ENCODE measurements at places on chromosomes 6 and 20.

- peak; percentile 69 for DNase-seq
Measured at GRCh38 chr6:138161338-138162110, at the start of gene ARFGEF3. ARFGEF3 (plus strand) TSS chr6:138161939; CDS start chr6:138162087, 148 bp downstream.

DNA sequence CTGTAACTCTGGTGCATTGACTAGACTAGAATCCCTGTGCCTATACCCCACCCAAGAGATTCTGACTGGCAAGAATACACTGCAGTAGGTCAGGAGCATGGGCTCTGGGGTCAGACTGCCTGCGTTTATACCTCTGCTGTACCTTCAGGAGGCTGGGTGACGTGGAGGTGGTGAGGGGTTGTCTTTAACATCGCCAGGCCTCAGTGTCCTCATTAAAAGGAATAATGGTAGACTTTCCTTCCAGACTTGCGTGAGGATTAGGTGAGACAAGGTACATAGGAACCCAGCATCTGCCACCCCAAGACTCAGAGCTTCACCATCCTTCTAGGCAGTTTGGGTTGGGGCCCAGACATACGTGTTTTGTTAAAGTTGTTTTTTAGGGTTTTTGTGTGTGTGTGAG is 44.3 kb downstream of the TM9SF4 start:
- DNase-seq: no peak

GRCh38 chr6:37994223-37994622 is 174.7 kb downstream of the ZFAND3 start:
- DNase-seq: no peak

GRCh38 chr6:85130743-85131142 is 319.1 kb upstream of the NT5E start:
- no peak for DNase-seq

DNA sequence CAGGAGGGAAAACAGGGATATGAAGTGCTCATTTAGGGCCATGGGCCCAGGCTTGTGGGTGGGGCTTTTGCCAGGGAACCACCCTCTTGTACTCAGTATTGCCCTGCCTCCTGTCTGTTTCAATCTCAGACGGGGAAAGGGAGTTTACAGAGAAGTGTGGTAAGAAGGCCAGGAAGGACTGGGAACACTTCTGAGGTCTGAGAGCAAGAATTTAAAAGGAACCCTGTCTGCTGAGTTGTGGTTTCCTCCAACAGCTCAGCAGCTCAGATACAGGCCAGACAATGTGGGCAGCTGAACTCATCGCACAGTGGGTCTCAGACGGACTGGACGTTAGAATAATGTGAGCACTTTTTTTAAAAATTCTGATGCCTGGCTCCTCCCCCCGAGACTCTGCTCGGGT is 354.1 kb upstream of the ARID1B start:
- DNase-seq: no peak

DNA sequence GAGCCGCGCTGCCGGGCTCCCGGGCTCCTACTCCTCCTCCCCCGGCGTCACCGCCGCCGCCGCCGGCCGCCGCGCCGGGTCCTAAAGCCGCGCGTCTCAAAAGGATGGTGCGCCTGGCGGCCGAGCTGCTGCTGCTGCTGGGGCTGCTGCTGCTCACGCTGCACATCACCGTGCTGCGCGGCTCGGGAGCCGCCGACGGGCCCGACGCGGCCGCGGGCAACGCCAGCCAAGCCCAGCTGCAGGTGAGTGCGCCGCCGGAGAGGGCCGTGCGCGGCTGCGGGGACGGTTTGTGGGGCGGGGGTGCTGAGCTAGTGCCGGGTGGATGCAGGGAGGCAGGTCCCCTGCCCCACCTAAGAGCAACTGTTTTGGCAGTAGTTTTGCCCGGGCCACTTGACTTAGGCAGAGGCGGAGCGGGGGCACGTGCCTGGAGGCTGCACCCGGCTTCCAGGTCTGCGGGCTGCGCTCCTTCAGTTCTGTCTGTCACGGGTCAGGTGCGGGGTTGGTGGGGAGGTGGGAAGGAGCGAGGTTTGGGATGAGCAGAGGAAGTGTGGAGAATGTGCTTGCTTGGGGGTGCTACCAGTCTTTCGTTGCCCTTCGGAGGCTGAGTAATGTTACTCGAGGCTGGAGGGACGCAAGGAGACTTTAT is 722 bp downstream of the ISM1 start:
- DNase-seq: peak; percentile 73

GRCh38 chr6:13351271-13351670 is 22.9 kb upstream of the TBC1D7 start:
- no peak for DNase-seq

- DNase-seq: peak; percentile 87
Measured at GRCh38 chr20:49812507-49813304, at the start of gene SLC9A8. SLC9A8 (plus strand) TSS chr20:49812828; CDS start chr20:49812923, 95 bp downstream.

DNA sequence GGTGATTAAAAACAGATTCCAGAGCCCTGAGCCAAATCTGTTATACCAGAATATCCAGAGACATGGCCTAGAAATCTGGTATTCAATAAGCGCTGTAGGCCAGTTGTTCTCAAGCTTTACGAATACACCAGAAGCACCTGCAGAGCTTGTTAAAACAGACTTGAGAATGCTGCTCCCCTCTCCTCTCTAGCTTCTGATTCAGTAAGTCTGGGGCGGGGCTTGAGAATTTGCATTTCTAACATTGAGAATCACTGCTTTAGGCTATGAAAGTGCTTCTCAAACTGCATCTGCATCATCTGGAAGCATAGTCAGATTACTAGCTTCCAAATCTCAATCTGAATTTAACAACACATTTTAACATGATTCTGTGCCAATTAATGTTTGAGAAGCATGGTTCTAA is 20.5 kb upstream of the MAN1A1 start:
- no peak for DNase-seq

- no peak for DNase-seq
Measured at GRCh38 chr6:34169897-34170296, 24.0 kb upstream of the GRM4 start.

DNA sequence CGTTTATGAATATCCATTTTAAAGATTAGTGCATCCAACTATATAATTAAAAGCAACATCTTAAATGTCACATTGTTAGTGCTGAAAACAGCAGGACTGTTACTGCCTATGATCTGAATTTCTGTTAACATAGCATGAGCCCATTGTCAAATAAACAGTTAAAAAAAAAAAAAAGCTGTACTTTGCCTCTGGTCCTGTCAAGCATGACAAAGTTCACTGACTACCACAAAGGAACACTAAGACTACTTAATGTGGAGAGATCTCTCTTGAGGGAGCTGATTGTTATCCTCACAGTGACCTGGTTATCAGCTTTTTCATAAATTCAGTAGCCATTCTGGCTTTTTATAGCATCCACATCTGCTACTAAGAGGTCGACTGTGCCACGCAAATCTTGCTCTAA is 228.1 kb downstream of the TMEM200A start:
- no peak for DNase-seq

- no peak for DNase-seq
Measured at GRCh38 chr6:110341067-110341466, 17.1 kb downstream of the METTL24 start.

DNA sequence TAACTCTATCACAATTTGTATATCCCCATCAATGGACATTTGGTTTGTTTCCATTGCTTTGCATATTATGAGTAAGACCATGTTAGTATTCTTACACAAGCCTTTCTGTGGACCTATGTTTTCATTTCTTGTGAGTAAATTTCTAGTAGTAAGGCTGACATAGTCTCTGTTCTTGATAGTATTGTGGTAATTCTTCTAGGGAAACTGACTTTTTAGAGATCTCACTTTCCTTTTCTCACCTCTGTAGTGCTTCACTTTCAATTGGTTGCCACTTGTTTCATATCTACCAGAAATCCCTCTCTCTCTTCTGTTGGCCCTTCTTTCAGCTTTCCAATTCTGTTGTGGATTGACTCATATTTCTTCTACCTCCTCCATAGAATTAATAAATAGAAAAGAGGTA is 8.5 kb downstream of the ISM1 start:
- no peak for DNase-seq

DNA sequence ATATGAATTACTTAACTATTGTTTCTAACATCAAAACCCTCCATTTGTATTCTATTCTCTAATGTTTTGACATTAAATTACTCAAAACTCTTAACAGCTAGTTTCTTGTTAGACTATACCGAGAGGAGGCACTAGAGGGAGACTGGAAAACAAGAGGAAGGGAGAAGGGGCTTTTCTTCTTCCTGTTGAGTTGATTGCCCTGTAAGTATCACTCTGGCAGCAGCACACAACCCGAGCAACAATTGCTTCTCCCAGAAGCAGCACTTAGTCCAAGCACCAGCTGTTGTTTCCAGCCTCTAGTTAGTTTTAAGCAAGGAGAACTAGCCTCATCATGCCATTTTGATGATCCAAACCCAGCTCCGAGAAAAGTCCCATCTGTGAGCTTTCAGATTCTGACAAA is 603.8 kb downstream of the PRKN start:
- DNase-seq: no peak

DNA sequence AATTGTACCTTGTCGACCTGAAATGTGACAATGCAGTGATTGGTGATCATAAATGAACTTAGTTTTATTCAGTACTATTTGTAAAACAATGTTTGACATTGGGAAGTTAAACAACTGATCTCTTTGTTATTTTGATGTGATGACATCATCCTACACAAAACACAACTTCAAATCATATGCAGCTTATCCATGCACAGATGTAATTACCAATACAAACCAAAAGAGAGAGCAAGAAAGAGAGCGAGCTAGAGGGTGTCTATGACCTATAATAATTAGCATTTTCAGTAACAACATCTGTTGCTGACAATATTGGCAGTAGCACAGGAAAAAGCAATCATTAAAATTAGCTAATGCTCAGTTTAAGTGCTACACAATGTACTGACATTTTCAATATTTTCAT is 320.9 kb downstream of the UTRN start:
- no peak for DNase-seq

DNA sequence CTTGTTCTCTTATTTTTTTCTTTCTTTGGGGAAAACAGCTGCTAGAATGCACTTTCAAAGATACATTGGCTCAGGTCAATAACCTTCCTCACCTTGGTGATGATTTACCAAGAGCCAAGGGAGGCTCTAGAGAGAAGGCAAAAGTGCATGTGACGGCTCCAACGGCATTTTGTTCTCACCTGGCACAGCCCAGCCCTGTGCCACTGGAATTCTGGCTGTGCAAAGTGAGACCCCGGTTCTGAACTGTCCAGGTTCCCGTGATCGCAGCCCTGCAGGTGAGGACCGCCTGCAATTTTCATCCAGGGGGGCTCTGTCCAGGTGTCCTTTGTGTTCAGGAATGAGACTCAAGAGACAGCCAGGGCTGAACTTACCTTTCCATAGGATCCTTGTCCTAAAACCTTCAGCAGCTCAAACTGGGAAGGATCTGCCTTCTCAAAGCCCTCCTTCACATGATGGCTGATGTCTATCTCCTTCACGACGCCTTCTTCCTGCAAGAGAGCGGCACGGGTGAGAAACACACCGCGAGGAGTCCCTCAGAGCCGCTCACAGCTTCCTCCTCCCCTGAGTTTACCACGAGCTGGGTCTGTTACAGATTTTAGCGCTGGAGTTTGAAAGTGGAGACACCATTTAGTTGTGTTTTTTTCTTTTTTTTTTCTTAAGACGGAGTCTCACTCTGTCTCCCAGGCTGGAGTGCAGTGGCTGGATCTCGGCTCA is 48.0 kb downstream of the RAMACL start:
- DNase-seq: no peak

GRCh38 chr6:32212076-32212760 is 11.6 kb downstream of the NOTCH4 start:
- DNase-seq: no peak

DNA sequence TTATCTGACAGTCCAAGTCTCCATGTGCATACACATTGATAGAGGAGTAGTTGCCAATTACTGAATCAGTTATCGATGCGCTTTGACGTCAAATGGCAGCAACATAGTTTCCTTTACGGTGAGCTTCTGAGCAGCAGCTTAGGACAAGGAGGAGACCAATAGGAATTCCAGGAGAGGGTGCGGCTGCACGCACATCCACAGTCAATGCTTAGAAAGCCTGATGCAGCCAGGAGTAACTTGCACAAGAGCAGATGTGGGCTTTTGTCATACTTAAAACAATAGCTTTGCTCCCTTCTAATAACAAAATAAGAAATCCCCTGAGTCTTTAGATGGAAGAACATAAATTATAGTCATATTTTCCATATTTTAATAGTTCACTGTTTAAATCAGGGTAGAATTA is 442.1 kb downstream of the BCKDHB start:
- no peak for DNase-seq

DNA sequence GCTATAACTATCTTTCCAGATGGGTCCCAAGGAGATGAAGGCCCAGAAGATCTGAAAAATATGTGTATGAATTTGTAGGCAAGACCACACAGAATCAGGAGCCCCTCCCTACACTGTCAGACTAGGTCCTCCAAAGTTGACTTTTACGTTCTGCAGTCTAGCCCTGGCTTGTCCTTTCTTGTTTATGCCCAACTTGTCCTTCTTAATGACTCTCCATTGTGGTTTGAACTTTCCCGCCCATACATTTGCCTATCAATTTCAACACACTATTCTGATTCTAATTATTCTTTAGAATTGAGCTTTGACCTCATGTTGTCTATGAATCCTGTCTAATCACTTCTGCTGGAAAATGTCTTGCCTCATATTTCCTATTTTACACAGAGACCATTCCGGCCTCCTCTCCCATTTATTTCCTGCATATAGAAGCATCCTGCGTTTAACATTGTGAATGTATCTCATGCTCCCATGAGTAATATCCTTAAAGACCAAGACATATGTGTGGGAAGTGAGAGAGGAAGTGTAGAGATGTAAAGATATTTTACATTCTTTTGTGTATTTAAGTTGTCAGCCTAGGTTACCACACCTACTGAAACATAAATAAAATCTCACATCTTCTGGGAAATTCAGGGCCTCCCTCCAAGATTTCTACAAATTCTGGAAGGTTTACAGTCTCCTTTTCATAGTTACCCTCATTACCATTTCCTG is 348.3 kb downstream of the BCKDHB start:
- no peak for DNase-seq

GRCh38 chr6:3284436-3284876 is 25.7 kb downstream of the PSMG4 start:
- DNase-seq: no peak

DNA sequence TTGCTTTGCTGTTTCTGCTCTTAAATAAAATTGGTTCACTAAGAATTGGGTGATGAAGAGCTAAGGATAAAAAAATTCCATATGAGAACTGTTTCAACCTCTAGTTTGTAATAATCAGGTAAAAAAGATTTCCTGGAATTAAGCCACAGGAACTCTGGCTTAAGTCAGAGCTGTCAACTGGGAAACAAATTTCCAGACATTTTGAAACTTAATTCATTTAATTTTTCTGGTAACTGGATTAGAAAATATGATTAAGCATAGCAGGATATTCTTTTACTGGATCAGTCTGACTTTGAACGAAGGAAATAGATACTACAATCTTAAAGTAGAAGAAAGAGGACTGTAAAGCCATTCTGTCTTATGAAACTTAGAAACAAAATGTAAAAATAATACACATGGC is 1.3 kb upstream of the VIP start:
- DNase-seq: no peak

DNA sequence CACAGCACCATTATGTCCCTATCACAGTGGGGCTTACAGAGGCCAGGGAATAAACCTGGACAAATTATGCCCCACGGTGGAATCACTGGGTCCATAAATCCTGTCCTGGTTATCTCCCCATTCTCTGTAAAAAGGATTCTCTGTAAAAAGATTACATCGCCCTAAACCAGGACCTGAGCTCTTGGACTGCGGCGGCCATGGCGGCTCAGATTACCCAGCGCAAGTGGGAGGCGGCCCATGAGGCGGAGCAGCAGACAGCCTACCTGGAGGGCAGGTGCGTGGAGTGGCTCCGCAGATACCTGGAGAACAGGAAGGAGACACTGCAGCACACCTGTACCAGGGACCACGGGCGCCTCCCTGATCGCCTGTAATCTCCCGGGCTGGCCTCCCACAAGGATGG is 8.4 kb upstream of the HLA-A start:
- no peak for DNase-seq

Data from endothelial cell (in vitro differentiated cells).